Mammary epithelial cell (primary cell): ENCODE measurements at places on chromosomes 16 and 17. TPM values are rescaled to one million over a fixed set of nuclear protein-coding genes. Genes with fewer than 3 reads are reported as not detected.

Gene ENDOV
- total RNA-seq: 19.5 TPM

Gene PROCA1
- total RNA-seq: 0.91 and 1.1 TPM in 2 replicates

Gene NPIPA7
- total RNA-seq: 2.5 TPM

Gene OTOA
- total RNA-seq: 1.5 TPM

Gene RDM1
- total RNA-seq: 0.50 TPM

Gene KIFC3
- total RNA-seq: 59.8 and 67.0 TPM in 2 replicates

Gene KCNH4
- total RNA-seq: not detected in 2 replicates

Gene CNEP1R1
- total RNA-seq: 32.2 TPM

Gene GRB7
- total RNA-seq: 1.5 TPM

Gene ETV4
- total RNA-seq: 34.9 and 46.0 TPM in 2 replicates

Gene MTHFSD
- 25.4 and 30.1 TPM in 2 replicates for total RNA-seq

Gene PDE6G
- total RNA-seq: 0.17 TPM

Gene NEUROD2
- not detected in 2 replicates for total RNA-seq

Gene PRSS21
- total RNA-seq: 0.75 and 2.5 TPM in 2 replicates

Gene RND2
- 0.17 TPM for total RNA-seq

Gene QPRT
- 0.33 TPM for total RNA-seq

Gene G6PC3
- 20.5 TPM for total RNA-seq

Gene MEIOB
- 0.17 TPM for total RNA-seq

Gene XYLT2
- total RNA-seq: 28.2 and 46.3 TPM in 2 replicates

Gene PYY
- not detected in 2 replicates for total RNA-seq

Gene TCF25
- total RNA-seq: 188 and 233 TPM in 2 replicates

Gene ARHGAP44
- total RNA-seq: 4.3 TPM

Gene C1QL1
- not detected for total RNA-seq

Gene SKAP1
- not detected in 2 replicates for total RNA-seq

Gene ACSM3
- 1.5 TPM for total RNA-seq

Gene KRT15
- total RNA-seq: 302 TPM

Gene TBC1D3H
- total RNA-seq: not detected in 2 replicates

Gene ZG16
- not detected for total RNA-seq

Gene BFAR
- total RNA-seq: 67.1 and 71.6 TPM in 2 replicates

Gene CSF3
- total RNA-seq: not detected

Gene CA10
- total RNA-seq: 0.51 and 0.85 TPM in 2 replicates

Gene TPSG1
- total RNA-seq: not detected in 2 replicates

Gene TSPAN10
- total RNA-seq: 1.8 and 2.0 TPM in 2 replicates

Gene PTGES3L
- 1.3 and 1.6 TPM in 2 replicates for total RNA-seq

Gene PCTP
- 14.2 and 16.3 TPM in 2 replicates for total RNA-seq
